ENCODE measurements at places on chromosomes 5 and 9.
A peak's percentile ranks its signal among the peaks of the same experiment; 100 is the strongest.

DNA sequence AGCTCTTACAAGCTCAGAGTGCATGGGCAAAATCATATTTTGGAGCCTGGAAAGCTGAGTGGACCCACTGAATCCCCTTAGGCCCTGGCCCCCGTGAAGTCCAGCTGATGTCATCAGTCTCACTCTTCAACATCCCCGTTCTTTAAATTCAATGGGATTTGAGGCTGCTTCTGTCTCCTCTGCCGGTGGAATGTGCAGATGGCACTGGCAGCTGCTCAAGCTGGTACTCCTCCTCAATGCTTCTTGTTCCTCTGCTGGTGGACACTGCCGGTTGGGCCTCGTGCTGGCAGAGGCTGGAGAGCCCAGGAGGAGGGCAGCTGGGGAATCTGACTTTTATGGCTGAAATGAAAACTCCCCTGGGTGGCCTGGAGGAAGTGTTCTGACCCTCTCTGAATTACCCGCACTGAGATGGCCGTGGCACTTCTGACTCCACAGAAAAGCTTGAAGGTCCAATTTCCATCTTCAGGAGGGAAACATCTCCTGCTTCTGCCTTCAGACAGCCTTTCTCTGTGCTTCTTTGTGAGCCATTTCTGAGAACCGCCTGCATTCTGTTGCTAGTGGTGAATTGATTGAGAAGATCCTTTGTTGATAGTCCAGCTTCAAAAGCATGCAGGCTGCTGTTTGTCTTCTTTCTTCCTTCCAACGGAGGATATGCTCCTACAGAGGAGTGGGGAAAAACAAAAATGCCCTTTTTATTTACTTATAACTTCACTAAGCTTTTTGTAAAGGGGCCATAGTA, 298.9 kb downstream of the TMEM38B start:
- DNase-seq, result peak; percentile 7

- DNase-seq, result no peak
These were observed 10.7 kb upstream of the STK32A start for GRCh38 chr5:147223948-147224791.

DNA sequence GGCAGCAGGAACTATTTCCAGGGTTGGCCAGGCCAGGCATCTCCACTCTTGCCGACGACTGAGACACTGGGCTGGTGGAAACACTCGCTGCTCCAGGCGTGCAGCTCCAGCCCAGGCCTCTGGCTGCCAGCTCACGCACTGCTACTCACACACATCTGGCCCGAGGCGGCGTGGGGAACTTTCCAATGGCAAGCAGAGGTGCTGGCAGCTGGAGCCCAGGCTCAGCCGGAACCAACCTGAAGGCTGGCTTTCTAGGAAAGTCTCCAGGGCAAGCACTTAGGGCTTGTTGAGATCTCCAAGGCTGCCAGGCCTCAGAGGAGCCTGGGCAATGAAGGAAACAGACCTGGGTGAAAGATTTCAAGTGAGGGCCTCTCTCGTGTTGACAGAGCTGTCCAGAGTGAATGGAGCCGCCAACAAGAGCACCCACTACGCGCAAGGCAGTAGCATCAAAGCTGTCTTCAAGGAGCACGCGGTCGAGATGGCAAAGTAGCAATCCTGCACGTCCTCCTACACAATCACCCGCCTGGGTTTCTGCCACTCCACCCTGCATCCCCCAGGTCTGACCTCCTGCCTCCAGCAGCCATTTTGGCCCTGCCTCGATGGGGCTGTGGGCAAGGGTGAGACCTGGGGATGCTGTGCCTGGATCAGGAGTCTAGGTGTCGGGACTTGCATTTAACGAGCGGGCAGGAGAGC, 14.4 kb downstream of the SH3PXD2B start:
- no peak for DNase-seq

DNA sequence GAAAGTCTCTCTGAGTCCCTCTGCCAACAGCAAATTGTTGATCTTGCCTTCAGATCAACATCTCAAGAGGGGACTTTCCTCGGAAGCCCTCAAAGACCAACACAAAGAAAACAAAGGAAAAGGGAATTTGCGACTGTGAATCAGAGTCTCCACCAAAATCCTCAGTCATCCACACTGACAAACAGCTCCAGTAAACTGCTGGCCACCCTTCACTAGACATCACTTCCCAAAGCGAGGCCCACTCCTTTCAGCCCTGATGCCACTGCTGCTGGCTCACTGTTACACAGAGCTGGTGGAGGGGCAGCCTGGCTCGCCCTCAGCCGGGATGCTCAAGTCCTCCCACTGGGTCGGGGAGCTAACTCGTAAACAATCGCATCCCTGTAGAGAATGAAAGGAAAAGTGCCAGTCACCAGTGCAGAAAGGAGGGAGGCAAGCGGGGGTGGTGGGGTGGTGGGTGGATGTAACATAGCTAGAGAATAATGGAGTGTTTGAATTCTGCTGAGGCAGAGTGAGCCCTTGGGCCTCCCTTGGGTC, 1.3 kb downstream of the FGF1 start:
- DNase-seq, result no peak

- no peak for DNase-seq
These were observed 64.4 kb upstream of the COL15A1 start for GRCh38 chr9:98879094-98879962.

DNA sequence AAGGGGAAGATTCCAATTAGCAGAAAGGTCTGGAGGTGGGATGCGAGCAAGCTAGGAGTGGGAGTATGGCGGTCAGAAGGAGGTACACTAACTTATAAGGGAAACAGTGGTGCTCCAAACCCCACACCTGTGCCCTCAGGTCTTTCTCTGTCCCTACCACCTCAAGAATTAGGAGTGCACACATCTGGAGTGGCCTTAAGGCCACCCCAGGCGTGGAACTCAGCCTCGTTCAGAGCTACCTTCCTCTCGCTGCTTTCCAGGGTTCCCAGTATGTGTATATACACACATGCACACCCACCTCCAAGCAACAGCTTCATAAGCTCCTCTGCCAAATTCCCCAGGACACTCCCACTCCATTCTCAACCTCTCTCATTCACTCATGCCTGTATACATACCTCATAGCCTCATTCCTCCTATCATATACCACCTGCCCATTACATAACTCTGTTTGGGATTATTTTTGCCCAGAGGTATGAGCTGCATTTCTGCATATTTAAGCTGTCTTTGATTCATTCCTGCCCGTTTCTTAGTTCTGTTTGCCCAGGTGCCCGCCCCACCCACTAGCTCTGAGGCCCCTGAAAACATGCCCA, 118.7 kb downstream of the PSD2 start:
- DNase-seq, result no peak

- no peak for DNase-seq
These were observed 262.9 kb upstream of the TRPM3 start for GRCh38 chr9:71384343-71384742.

DNA sequence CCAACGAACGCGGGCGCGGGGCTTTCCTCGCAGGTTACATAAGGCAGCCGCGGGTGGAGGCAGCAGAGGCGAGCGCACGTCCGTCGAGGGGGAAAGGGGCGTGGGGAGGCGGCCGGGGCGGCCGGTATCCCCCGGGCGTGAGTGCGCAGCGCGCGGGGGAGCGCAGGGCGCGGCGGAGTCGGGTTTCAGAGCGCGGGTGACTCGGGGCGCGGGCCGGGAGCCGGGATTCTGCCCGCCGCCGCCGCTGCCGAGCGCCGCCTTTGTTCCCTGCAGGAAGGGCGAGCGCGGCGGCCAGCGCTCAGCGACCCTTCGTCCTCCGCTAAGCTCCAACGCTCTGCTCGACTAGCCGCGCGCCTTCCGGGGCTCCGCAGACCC, at the start of gene COL15A1:
Gene COL15A1, plus strand, starts transcription at position 226 of the 375 bp plus-strand sequence. CDS start 155 bp downstream, outside the sequence.
- DNase-seq, result no peak

DNA sequence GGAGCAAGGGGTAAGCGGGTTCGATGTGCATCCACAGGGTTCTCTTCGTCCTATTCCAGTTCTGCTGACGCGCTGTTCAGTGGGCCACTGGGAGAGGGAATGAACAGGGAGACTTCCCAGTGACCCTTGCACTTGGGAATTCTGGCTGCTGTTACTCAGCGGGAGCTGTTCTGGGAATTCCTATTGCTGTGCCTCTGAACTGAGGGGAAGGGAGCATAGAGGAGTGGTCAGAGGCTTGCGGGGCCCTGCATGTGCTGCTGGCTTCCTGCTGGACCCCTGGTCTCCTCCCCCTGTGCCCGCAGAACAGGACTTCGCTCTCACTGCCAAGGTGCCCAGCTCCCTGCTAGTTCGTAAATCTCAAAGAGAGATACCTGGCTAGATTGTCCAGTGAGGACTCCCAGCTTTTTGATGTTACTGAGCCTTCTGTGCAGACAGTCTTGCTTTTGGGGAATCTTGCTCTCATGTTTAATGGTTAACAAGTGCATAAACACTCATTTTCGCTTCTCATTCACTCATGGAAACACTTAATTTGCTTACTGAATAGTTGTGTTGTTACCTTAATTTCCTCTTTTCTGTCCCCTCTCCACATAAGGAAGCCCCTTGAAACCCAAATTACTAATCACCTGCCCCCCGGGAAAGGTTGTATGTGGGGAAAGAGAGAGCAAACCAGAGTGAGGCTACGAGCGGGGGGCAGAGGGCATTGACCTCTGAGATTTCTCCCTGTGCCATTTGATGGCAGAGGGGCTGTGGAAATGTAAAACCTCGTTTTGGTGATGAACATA, 5.9 kb downstream of the TRIO start:
- DNase-seq, result no peak

DNA sequence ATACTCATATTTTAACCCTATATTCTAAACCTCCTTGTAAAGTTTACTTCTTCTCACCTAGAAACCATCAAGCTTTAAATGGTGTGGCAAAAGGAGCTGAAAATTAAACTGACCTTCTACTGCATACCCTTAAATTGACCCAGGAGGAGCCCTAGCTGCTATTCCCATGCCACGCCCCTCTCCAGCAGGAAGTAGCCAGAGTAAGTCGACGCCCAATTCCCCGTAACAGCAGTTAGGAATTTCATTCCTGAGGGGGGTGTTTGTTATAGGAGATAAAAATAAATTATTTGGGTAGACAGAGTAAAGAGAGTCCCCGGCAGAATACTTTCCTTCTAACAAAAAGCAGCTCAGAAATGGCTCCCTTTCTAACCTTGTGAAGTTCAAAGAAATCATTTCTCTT, 111.8 kb upstream of the FAM174A start:
- no peak for DNase-seq

- DNase-seq, result no peak
These were observed 39.0 kb upstream of the TMEM250 start for GRCh38 chr9:136157477-136158265.

DNA sequence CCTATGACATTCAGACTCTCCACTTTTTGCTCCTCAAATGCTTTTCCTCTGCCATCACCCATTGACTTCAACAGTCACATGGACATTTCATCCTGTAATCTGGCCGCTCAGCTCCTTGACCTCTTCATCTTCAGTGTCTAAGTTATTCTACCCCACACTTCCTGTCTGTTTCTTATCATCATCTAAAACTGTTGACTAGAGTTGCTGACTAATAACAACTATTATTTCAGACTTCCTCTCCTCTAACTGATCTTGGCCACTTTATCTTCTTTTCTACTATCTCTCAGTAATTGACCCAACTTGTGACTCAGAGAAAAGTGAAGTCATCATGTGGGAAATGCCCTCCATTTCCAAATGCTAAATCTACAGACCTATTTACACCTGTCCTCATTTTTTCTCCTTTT, 254.7 kb upstream of the TRPC7 start:
- no peak for DNase-seq

Data from NCI-H510A (cell line).